ENCODE measurements at places on chromosomes 11 and 22.

- H3K27me3 ChIP-seq = no peaks in the 10 kb centered on the region
- H3K4me3 ChIP-seq = no peak overlapping the region
- peaks cover 18% of the 10 kb centered on the region for H3K4me1 ChIP-seq
- no peaks in the 10 kb centered on the region for H3K36me3 ChIP-seq
- no peak for DNase-seq
- H3K27ac ChIP-seq = no peak overlapping the region
Measured at GRCh38 chr22:25654676-25655075, 87.3 kb upstream of the MYO18B start.

DNA sequence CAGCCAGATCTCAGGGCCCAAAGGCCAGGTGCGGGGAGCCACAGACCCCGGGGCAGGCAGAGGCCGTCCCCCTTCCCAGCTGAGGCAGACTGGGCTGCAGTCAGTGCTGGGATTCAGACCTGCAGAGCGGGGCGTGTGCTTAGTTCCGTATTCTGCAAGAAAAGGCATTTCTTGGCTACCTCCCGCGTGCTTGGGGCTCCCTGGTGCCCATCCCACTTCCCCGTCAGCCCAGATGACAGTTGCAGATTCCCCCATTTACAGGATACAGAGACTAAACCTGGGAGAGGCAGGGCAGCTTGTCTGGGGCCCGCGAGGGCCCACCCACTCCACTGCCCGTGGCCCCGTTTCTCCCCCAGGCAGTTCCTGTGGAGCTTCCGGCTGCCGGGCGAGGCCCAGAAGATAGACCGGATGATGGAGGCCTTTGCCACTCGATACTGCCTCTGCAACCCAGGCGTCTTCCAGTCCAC lies 18.3 kb downstream of the CYTH4 start:
- no peaks in the 10 kb centered on the region for H3K36me3 ChIP-seq
- no peaks in the 10 kb centered on the region for H3K4me1 ChIP-seq
- H3K27me3 ChIP-seq = no peaks in the 10 kb centered on the region
- DNase-seq = no peak
- no peak overlapping the region for H3K27ac ChIP-seq

GRCh38 chr11:126102436-126102981 lies 39.8 kb upstream of the CDON start:
- no peak overlapping the region for H3K4me3 ChIP-seq
- DNase-seq = peak; percentile 88
- H3K27me3 ChIP-seq = no peaks in the 10 kb centered on the region
- no peaks in the 10 kb centered on the region for H3K36me3 ChIP-seq
- H3K27ac ChIP-seq = no peak overlapping the region

- peaks cover 3% of the 10 kb centered on the region for H3K4me1 ChIP-seq
- no peaks in the 10 kb centered on the region for H3K27me3 ChIP-seq
- H3K36me3 ChIP-seq = no peaks in the 10 kb centered on the region
Measured at GRCh38 chr11:66981976-66982578, 7.0 kb downstream of the C11orf86 start.

DNA sequence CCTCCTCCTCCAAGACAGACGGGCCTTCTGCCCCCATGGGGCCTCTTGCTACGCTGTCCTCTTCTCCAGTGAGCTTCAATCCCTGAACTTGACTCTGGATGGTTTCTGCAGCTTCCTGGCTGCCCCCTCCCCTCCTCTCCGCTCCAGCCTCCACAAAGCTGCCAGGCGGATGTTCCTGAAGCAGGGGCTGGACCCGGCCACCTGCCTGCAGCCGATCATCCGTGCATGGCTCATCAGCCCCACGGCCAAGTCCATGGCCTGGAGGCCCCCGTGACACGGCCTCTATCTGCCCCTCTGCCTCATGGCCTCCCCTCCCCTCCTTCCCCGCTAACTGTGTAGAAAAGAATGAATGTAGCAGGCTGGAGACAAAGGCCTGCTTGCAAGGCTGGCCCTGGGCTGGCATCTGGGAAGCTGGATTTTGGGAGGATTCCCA lies 6.8 kb upstream of the SUN2 start:
- no peaks in the 10 kb centered on the region for H3K27me3 ChIP-seq
- H3K4me1 ChIP-seq = peaks cover 6% of the 10 kb centered on the region

GRCh38 chr11:78311702-78312371 lies 105.8 kb downstream of the GAB2 start:
- no peak for DNase-seq
- no peaks in the 10 kb centered on the region for H3K36me3 ChIP-seq
- no peak overlapping the region for H3K4me3 ChIP-seq
- H3K4me1 ChIP-seq = peaks cover 32% of the 10 kb centered on the region
- no peak overlapping the region for H3K27ac ChIP-seq
- H3K27me3 ChIP-seq = no peaks in the 10 kb centered on the region

DNA sequence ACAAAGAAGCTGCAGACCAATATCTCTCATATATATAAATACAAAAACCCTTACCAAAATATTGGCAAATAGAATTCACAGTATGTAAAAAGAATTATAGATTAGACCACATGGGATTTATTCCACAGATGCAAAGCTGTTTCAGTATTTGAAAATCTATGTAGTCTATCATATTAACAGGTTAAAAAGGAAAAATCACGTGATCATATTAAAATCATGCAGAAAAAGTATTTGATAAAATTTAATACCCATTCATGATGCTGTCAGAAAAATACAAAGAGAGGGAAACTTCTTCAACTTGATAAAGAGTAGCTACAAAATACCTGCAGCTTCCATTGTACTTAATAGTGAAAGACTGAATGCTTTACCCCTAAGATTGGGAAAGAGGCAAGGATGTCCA lies 67.2 kb upstream of the CD44 start:
- H3K27me3 ChIP-seq = no peaks in the 10 kb centered on the region
- H3K4me1 ChIP-seq = no peaks in the 10 kb centered on the region
- no peak for DNase-seq
- H3K36me3 ChIP-seq = no peaks in the 10 kb centered on the region

DNA sequence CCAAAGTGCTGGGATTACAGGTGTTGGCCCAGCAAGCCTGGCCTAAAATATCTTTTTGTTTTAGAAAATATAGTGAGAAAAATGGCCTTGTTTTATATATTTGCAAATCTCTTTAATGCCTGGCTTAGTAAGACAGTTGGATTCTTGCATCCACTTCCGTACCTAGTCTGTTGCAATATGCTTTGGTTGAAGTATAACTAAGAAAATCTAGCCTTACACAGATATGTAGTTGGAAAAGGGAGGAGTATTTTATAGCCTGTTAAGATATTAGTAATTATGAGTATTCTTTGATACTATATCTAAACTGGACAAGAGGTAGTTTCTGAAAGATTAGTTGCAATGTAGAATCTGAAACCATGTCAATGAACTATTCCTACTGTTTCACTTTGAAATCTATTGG lies 65.1 kb downstream of the ZNRF3 start:
- no peak for DNase-seq
- no peaks in the 10 kb centered on the region for H3K36me3 ChIP-seq
- H3K27ac ChIP-seq = no peak overlapping the region
- no peak overlapping the region for H3K4me3 ChIP-seq
- H3K4me1 ChIP-seq = peaks cover 5% of the 10 kb centered on the region

DNA sequence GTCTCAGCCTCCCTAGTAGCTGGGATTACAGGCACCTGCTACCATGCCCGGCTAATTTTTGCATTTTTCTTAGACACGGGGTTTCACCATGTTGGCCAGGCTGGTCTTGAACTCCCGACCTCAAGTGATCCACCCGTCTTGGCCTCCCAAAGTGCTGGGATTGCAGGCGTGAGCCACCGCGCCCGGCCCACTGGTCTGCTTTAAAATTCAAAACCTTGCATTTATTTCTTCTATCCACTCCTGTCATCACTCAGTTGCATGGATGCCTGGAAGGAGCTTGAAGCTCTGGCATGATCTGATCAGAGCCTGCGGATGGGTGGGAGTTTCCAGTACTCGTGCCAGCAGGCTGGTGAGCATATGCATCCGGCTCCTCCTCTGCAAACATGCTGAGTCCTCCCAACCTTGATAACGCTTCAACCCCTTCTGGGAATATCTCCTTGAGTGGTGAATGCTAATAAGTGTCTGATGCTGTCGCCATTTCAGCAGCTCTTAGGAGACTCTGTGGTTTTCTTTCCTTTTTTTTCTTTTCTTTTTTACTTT lies 39.6 kb downstream of the UBASH3B start:
- no peak overlapping the region for H3K27ac ChIP-seq
- no peaks in the 10 kb centered on the region for H3K36me3 ChIP-seq
- H3K4me3 ChIP-seq = no peak overlapping the region
- H3K27me3 ChIP-seq = no peaks in the 10 kb centered on the region
- H3K4me1 ChIP-seq = no peaks in the 10 kb centered on the region

- H3K36me3 ChIP-seq = no peaks in the 10 kb centered on the region
- peaks cover 39% of the 10 kb centered on the region for H3K4me1 ChIP-seq
- no peaks in the 10 kb centered on the region for H3K27me3 ChIP-seq
- peak overlapping the region; percentile 88 for H3K27ac ChIP-seq
- H3K4me3 ChIP-seq = no peak overlapping the region
Measured at GRCh38 chr11:12800032-12800671, 125.9 kb downstream of the TEAD1 start.

GRCh38 chr11:111697933-111698371 lies 68.2 kb downstream of the PPP2R1B start:
- no peak for DNase-seq
- no peak overlapping the region for H3K27ac ChIP-seq
- H3K27me3 ChIP-seq = no peaks in the 10 kb centered on the region
- H3K36me3 ChIP-seq = peaks cover 3% of the 10 kb centered on the region
- peaks cover 16% of the 10 kb centered on the region for H3K4me1 ChIP-seq

GRCh38 chr11:60840470-60841430 lies 1.2 kb upstream of the CCDC86 start:
- DNase-seq = peak; percentile 64
- H3K4me3 ChIP-seq = no peak overlapping the region
- H3K27me3 ChIP-seq = no peaks in the 10 kb centered on the region
- H3K27ac ChIP-seq = no peak overlapping the region

DNA sequence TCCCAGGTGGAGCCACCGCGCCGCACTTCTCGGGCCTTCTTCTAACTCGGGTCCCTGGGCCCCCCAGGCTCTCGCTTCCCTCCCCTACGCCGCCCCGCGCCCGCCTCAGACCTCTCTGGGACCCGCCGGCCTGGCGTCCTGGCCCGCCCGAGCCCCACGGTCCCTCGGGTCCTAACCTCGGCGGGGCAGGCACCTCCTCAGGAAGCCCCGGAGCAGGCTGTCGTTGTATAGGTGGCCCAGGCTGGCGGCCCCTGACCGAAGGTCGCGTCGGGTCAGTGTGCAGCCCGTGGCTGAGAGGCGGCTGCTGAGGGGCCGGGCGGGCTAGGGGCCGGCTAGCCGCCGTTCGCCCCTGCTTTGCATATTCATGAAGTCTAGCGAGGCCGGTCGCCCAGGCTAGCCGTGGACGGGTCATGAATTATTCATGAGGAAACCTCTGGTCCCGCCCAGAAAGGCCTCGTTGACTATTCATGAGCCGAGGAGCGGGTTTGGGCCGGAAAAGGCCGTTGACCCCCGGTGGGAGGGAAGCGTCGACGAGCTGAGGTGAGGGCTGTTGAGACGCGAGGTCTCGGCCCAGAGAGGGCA lies at the start of gene HORMAD2:
Gene HORMAD2, plus strand, starts transcription at position 513 of the 582 bp plus-strand sequence. CDS start 13,489 bp downstream, outside the sequence.
- H3K4me3 ChIP-seq = no peak within 1 kb of the TSS
- no peak within 1 kb of the TSS for H3K27ac ChIP-seq
- no peaks in the 10 kb centered on the region for H3K27me3 ChIP-seq
- peaks cover 5% of the 10 kb centered on the region for H3K4me1 ChIP-seq
- no peaks in the 10 kb centered on the region for H3K36me3 ChIP-seq

DNA sequence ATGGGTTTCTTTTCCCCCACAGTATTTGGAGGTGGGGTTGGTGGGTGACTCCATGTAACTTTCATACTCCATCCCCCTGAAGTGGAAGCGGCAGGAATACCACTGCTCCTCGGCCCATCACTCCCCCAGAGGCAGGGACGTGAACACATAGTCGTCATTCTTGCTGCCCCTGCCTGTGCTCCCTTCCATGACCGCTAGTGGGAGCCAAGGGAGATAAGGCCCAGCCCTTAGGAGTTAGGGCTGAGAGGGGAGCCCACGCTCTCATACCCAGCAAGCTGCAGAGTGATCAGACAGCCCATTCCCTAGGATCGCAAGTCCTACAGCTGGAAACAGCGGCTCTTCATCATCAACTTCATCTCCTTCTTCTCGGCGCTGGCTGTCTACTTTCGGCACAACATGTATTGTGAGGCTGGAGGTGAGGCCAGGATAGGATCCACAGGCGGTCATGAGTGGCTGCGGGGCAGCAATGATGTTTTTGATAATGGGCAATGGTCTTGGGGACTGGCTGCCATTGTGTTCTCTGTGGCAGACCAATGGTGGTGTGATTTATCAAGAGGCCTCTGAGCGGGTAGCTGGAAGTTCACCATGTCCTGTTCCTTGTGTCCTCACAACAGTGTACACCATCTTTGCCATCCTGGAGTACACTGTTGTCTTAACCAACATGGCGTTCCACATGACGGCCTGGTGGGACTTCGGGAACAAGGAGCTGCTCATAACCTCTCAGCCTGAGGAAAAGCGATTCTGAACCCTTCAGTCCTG lies 15.9 kb downstream of the RHOG start:
- DNase-seq = peak; percentile 32
- no peak overlapping the region for H3K27ac ChIP-seq
- H3K36me3 ChIP-seq = peaks cover 28% of the 10 kb centered on the region
- no peaks in the 10 kb centered on the region for H3K4me1 ChIP-seq
- H3K27me3 ChIP-seq = no peaks in the 10 kb centered on the region

GRCh38 chr11:36398231-36398953 lies 102.3 kb downstream of the PRR5L start:
- H3K4me3 ChIP-seq = no peak overlapping the region
- no peaks in the 10 kb centered on the region for H3K27me3 ChIP-seq
- peak overlapping the region; percentile 32 for H3K27ac ChIP-seq
- H3K36me3 ChIP-seq = no peaks in the 10 kb centered on the region
- no peaks in the 10 kb centered on the region for H3K4me1 ChIP-seq

DNA sequence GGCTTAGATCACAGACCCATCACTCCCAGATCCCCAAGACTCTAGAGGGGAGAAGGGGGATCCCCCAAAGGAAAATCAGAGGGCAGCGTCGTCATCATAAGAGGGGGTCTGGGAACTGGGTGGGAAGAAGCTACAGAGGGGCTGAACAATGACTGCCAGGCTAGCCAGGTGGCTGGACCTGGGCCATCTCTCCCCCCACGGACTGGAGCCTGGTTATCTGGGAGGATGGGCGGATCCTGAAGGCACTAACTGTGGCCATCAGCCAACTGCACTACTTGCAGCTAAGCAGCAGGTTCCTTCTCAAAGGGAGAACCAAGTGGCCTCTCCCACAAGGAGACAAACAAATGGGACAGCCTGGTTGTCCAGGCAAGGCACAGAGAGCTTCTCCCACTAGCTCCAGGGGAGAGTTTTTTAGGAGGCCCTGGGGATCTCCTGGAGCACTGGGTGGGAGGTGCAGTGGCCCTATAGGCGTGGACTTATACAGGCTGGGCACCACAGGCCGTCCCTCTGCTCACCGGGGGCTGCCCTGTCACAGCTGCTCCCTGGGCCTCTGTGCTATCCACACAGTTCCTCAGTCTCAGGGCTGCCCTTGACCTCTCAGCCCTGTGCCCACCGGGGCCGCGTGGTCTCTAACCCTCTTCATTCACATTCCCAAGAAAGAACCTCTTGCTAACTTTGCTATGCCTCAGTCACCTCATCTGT lies 15.4 kb downstream of the P2RY6 start:
- no peak overlapping the region for H3K4me3 ChIP-seq
- no peaks in the 10 kb centered on the region for H3K4me1 ChIP-seq
- no peak overlapping the region for H3K27ac ChIP-seq
- DNase-seq = no peak
- no peaks in the 10 kb centered on the region for H3K36me3 ChIP-seq
- no peaks in the 10 kb centered on the region for H3K27me3 ChIP-seq

Data from lung (tissue), 17 donors.